ENCODE measurements at places on chromosomes 7 and 10. TPM values are rescaled to one million over a fixed set of nuclear protein-coding genes. Genes with fewer than 3 reads are reported as not detected.
A peak's percentile ranks its signal among the peaks of the same experiment; 100 is the strongest.

Gene KEL
- 0.45 TPM for total RNA-seq

GRCh38 chr7:117888627-117889026, 15.4 kb upstream of the CTTNBP2 start:
- no peaks in the 10 kb centered on the region for H3K27me3 ChIP-seq
- H3K4me3 ChIP-seq: no peak overlapping the region
- no peak overlapping the region for H3K27ac ChIP-seq
- DNase-seq: no peak
- no peaks in the 10 kb centered on the region for H3K36me3 ChIP-seq

Gene CYP17A1
- total RNA-seq: 12.6 TPM

- H3K27ac ChIP-seq: no peak overlapping the region
- H3K4me1 ChIP-seq: no peaks in the 10 kb centered on the region
- DNase-seq: no peak
- no peak overlapping the region for H3K4me3 ChIP-seq
Measured at GRCh38 chr7:137351941-137352340, 8.4 kb upstream of the PTN start.

DNA sequence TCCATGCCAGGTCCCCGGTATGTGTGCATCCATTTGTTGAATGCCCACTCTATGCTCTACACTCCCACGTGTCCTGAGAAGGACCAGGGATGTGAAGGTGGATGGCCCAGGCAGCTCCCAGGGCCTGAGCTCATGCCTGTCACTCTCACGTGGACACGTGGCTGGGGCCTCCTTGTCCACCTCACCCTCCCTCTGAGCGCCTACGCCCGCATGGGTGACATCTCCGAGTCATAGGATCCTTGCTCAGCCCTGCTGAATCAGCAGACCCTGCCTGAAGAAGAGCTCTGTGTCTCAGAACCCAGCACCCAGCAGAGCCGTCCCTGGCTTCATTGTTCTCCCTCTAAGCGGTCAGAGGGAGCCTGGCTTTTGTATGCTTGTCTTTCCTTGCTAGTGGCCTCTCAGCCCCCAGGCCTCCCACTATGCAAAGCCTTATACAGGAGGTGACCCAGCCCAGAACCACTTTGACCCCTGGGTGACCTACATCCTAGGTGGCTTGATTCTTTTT, 107.9 kb upstream of the PPIF start:
- H3K4me1 ChIP-seq: peaks cover 32% of the 10 kb centered on the region
- no peak overlapping the region for H3K27ac ChIP-seq
- no peak for DNase-seq
- H3K36me3 ChIP-seq: no peaks in the 10 kb centered on the region

- no peak overlapping the region for H3K27ac ChIP-seq
- H3K27me3 ChIP-seq: no peaks in the 10 kb centered on the region
- no peak overlapping the region for H3K4me3 ChIP-seq
- DNase-seq: no peak
- no peaks in the 10 kb centered on the region for H3K4me1 ChIP-seq
- no peaks in the 10 kb centered on the region for H3K36me3 ChIP-seq
Measured at GRCh38 chr7:44897309-44897708, 12.0 kb upstream of the PURB start.

DNA sequence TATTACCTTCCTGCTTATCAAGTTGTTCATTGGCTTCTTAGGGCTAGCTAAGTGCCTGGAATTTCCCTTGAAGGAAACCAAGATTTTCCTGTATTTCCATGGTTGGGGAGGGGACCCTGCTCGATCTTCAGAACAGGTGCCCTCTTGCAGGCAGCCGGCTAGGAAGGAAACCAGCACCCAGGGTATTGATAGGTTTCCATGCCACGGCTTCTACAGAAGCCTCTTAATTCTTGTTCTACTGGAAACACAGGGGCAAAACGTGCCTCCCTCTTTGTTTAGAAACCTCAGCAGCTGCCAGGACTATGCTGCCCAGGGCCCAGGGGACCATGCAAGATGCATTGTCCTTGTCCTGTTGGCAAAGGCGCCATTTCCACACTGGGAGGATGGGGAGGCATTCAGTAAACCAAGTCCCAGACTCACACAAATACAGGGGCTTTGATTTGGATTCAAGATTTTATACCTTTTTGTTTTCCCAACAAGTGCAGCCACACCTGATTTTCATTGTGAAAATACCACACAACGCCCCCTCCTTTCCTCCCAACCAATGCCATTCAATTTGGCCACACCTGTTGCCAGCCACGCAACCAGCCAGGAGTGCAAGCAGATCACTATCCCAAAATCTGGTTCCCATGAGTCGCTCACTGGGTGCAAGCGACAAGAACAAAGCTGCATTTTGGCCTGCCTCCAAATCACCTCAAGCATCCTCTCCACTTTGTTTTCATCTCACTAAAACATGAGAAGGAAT, 29.6 kb downstream of the C10orf71 start:
- H3K27me3 ChIP-seq: no peaks in the 10 kb centered on the region
- DNase-seq: no peak
- no peaks in the 10 kb centered on the region for H3K4me1 ChIP-seq
- H3K27ac ChIP-seq: no peak overlapping the region

GRCh38 chr7:150824379-150825177, 24.0 kb downstream of the TMEM176A start:
- H3K36me3 ChIP-seq: no peaks in the 10 kb centered on the region
- H3K27ac ChIP-seq: no peak overlapping the region
- no peaks in the 10 kb centered on the region for H3K4me1 ChIP-seq
- no peak for DNase-seq
- no peak overlapping the region for H3K4me3 ChIP-seq

Gene SPDYE9
- not detected for total RNA-seq

Gene TUBAL3
- not detected for total RNA-seq

- no peaks in the 10 kb centered on the region for H3K36me3 ChIP-seq
- H3K27me3 ChIP-seq: no peaks in the 10 kb centered on the region
- H3K27ac ChIP-seq: peak overlapping the region; percentile 89
- H3K4me1 ChIP-seq: peaks cover 45% of the 10 kb centered on the region
- peak overlapping the region; percentile 1 for H3K4me3 ChIP-seq
- DNase-seq: peak; percentile 35
Measured at GRCh38 chr10:24240041-24240751, 31.3 kb downstream of the KIAA1217 start.

DNA sequence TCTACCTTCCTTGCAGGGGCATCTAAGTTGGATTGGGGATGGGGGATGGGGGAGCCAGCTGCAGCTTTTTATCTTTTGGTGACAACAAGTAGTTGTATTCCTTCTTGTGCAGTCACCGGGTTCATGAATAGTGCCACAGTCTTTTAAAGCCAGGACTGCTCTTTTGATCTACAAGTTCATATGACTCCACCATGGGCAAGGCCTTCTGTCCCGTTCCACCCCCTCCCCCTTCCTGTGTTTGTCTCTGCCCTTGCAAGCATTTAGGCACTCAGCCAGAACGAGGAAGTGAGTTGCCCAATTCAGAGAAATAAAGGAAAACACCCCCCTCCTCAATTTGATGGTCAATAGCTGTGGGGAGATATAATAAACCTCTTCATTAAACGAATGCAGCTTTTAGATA, 44.8 kb upstream of the EGR2 start:
- H3K27ac ChIP-seq: no peak overlapping the region
- H3K4me3 ChIP-seq: no peak overlapping the region
- H3K27me3 ChIP-seq: no peaks in the 10 kb centered on the region
- no peaks in the 10 kb centered on the region for H3K4me1 ChIP-seq
- H3K36me3 ChIP-seq: no peaks in the 10 kb centered on the region

Gene PKD2L1
- total RNA-seq: not detected

GRCh38 chr7:94288096-94288495, 106.6 kb upstream of the COL1A2 start:
- H3K4me3 ChIP-seq: no peak overlapping the region
- no peak for DNase-seq

DNA sequence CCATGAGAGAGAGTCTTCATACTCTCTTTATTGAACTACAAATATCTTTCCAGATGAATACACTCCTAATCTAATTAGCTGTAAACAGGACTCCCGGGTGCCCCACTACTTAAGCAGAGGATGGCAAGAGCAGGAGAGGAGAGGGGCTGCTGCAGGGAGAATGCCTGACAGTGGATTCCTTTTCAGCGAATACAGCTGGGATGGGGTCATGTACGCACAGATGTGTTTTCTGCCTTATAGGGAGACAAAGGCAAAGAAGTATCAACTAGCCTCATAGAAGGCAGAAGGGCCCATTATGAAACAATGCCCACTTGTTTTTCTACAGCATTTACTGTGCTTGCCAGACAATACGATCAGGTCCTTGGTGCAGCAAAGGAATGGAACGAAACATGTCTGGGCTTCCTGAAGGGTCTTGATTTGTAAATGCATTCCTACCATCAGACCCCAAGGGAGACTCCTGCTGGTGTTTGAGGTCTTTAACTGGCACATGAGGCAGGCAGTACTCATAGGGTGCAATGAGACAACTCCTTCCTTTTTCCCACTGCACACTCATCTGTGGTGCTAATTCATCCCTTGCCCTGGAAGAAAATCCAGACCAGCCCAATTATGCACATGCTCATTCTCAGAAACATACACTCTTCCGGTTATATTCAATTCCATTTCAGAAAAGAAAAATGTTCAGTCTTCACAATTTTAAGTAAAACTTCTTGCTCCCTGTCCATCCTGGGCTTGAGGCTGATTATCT, 117.1 kb downstream of the AOAH start:
- H3K27ac ChIP-seq: no peak overlapping the region
- H3K4me3 ChIP-seq: no peak overlapping the region
- DNase-seq: no peak

Gene ZNF117
- total RNA-seq: 10.5 TPM

Gene SHH
- not detected for total RNA-seq

Gene CRHR2
- total RNA-seq: 0.39 TPM

GRCh38 chr10:87617503-87617902, 42.2 kb upstream of the PAPSS2 start:
- H3K27me3 ChIP-seq: no peaks in the 10 kb centered on the region
- H3K36me3 ChIP-seq: no peaks in the 10 kb centered on the region
- DNase-seq: no peak
- H3K4me3 ChIP-seq: no peak overlapping the region
- peaks cover 17% of the 10 kb centered on the region for H3K4me1 ChIP-seq

Gene HOXA3
- 0.94 TPM for total RNA-seq

DNA sequence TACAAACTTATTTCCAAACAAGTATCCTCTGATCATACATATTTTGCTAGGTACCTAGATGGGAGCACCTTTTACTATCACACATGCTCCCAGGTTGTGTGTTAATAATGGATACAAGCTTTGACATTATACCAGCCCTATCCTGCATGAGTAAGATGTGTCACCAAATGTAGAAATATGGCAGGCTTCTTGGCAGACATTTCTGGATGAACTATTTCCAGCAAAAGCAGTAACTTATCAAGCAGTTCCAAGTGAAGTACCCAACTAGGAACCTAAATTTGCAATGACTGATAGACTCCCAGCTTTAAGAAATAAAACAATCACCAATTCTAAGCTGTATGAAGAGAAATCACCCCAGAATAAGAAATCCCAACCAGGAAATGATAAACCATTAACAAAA, 103.7 kb upstream of the TMEM72 start:
- H3K4me1 ChIP-seq: no peaks in the 10 kb centered on the region
- no peaks in the 10 kb centered on the region for H3K27me3 ChIP-seq
- no peaks in the 10 kb centered on the region for H3K36me3 ChIP-seq
- no peak overlapping the region for H3K27ac ChIP-seq

DNA sequence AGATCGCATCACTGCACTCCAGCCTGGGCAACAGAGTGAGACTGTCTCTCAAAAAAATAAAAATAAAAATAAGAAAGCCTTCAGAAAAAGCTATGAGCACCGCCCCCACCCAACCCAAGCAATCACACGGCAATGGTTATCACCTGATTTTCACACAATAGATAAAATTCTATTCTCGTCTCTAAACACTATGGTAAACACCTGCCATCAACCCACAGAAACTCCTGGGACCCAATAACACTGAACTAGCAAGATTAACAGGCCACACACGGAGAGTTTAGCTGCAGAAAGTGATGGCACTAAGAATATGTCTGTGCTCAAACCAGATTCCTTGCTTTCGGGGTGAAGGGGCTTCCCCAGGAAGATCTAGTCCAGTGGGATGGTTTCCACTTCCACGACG, 173.8 kb downstream of the DIP2C start:
- no peaks in the 10 kb centered on the region for H3K27me3 ChIP-seq
- H3K4me1 ChIP-seq: peaks cover 18% of the 10 kb centered on the region
- H3K36me3 ChIP-seq: no peaks in the 10 kb centered on the region
- DNase-seq: no peak
- H3K27ac ChIP-seq: no peak overlapping the region

- no peaks in the 10 kb centered on the region for H3K36me3 ChIP-seq
- no peak overlapping the region for H3K4me3 ChIP-seq
- H3K27ac ChIP-seq: no peak overlapping the region
- DNase-seq: no peak
- no peaks in the 10 kb centered on the region for H3K4me1 ChIP-seq
Measured at GRCh38 chr10:96890172-96890513, 58.0 kb downstream of the LCOR start.
